ENCODE measurements at places on chromosomes 13 and 19. TPM values are rescaled to one million over a fixed set of nuclear protein-coding genes. Genes with fewer than 3 reads are reported as not detected.
A peak's percentile ranks its signal among the peaks of the same experiment; 100 is the strongest.

The SHD gene
- total RNA-seq: not detected

The ZSCAN4 gene
- total RNA-seq: not detected

The TTC9B gene
- not detected for total RNA-seq

The ZFP36 gene
- total RNA-seq: 1,166 TPM

The ZNF470 gene
- total RNA-seq: 0.21 TPM

DNA sequence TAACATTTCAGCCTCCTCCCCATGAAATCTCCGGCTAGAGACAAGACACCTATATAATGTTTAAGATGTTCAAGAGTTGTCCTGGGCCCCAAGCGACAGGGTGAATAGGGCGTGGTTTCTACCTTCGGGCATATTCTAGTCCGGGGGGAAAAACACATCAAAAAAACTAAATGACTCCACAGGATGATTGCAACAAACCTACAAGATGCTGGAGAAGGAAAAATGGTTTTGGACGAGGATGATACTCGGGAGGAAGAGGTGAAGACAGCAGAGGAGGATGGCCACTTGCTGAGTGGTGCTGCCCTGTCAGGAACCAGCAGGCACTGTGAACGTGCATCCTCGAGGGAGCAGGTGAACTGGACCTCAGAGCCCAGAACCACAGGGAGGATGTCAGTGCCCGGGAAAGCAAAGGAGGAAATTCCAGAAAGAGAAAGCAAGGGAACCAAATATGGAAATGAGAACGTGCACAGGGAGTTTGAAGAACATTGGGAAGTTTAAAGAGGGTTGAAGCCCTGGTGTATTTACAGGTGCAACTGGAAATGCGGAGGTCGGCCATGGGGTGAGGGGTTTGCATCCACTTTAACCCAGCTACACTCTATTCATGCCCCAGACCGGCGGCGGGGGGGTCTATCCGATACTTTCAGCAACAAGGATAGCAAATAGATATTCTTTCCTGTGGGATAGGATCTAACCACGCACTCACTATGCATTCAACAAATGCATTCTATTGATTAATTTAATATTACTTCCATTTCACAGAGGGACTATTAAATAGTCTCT lies 50.6 kb downstream of the COL4A1 start:
- peak overlapping the region; percentile 85 for H3K27ac ChIP-seq
- DNase-seq: peak; percentile 63
- no peak overlapping the region for H3K4me3 ChIP-seq

DNA sequence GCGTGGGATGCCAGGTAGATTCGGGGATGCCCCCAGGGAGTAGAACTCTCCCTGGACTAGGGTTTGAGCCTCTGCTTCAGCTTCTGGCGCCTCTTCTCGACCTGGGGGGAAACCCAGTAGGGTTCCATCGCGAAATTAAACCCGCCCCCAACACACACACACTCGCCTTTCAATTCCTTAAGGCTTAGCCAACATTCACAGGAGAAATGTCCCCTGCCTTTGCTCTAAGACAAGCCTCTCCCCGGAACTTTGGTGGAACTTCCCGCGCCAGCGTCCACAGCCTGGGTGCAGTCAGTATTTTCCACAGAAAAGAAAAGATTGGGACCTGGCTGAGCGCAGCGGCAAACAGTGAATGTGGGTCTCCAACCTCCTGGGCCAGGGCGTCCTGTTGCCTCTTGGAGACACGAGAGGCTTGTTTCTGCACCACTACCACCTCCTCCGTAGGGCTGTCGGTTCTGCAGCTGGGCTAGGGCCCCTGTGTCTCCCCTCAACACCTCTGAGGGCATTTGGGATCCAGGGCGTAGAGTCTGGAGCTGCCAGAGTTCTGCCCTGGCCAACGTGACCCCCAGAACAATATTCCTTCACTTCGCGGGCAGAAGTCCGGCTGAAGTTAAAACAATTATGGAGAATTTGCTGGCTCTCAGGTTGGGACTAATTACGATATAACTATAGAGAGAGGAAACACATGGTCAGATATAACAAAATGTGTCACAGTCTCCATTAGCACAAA lies 3.2 kb downstream of the PDX1 start:
- H3K27me3 ChIP-seq: peaks cover 59% of the 10 kb centered on the region
- no peak overlapping the region for H3K4me3 ChIP-seq
- no peaks in the 10 kb centered on the region for H3K36me3 ChIP-seq
- H3K27ac ChIP-seq: no peak overlapping the region

- peak overlapping the region; percentile 84 for H3K27ac ChIP-seq
- peak overlapping the region; percentile 13 for H3K4me3 ChIP-seq
- peaks cover 67% of the 10 kb centered on the region for H3K4me1 ChIP-seq
- no peaks in the 10 kb centered on the region for H3K36me3 ChIP-seq
Measured at GRCh38 chr19:14115756-14116155, 1.8 kb downstream of the PRKACA start.

- no peak for DNase-seq
- H3K36me3 ChIP-seq: no peaks in the 10 kb centered on the region
- H3K4me3 ChIP-seq: no peak overlapping the region
- H3K27ac ChIP-seq: no peak overlapping the region
- no peaks in the 10 kb centered on the region for H3K4me1 ChIP-seq
- no peaks in the 10 kb centered on the region for H3K27me3 ChIP-seq
Measured at GRCh38 chr13:44243198-44243857, 130.3 kb upstream of the SERP2 start.

GRCh38 chr19:56137405-56137804 lies 3.7 kb upstream of the ZNF444 start:
- H3K27ac ChIP-seq: no peak overlapping the region
- no peak for DNase-seq
- H3K27me3 ChIP-seq: no peaks in the 10 kb centered on the region
- H3K4me1 ChIP-seq: peaks cover 19% of the 10 kb centered on the region

- H3K27ac ChIP-seq: no peak overlapping the region
- H3K36me3 ChIP-seq: no peaks in the 10 kb centered on the region
- no peaks in the 10 kb centered on the region for H3K27me3 ChIP-seq
- DNase-seq: no peak
- H3K4me3 ChIP-seq: peak overlapping the region; percentile 53
- H3K4me1 ChIP-seq: no peaks in the 10 kb centered on the region
Measured at GRCh38 chr19:461721-462551, 1.1 kb upstream of the SHC2 start.

GRCh38 chr13:91291078-91291477 lies 56.4 kb upstream of the MIR17HG start:
- H3K4me3 ChIP-seq: no peak overlapping the region
- H3K4me1 ChIP-seq: no peaks in the 10 kb centered on the region
- DNase-seq: no peak
- H3K27ac ChIP-seq: no peak overlapping the region

DNA sequence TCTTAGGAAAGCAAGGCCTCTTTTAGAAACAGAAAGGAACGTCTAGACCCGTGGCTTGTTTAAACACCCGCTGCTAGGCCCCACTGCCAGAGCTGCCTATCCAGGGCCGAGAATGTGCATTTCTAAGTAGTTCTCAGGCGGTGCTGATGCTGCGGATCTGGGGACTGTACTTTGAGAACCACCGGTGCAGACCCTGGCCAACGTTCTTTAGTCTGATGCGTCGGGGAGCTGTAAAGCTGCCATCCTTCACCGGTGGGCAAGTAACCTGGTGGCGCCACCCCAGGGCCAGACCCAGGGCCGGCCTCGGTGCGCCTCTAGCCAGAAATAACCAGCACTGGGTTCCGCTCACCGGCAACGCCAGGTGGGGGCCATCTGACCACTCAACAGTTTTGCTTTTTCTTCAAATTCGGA lies 47.1 kb downstream of the TGDS start:
- H3K4me1 ChIP-seq: peaks cover 5% of the 10 kb centered on the region
- peak overlapping the region; percentile 72 for H3K4me3 ChIP-seq
- H3K27me3 ChIP-seq: no peaks in the 10 kb centered on the region
- no peaks in the 10 kb centered on the region for H3K36me3 ChIP-seq

DNA sequence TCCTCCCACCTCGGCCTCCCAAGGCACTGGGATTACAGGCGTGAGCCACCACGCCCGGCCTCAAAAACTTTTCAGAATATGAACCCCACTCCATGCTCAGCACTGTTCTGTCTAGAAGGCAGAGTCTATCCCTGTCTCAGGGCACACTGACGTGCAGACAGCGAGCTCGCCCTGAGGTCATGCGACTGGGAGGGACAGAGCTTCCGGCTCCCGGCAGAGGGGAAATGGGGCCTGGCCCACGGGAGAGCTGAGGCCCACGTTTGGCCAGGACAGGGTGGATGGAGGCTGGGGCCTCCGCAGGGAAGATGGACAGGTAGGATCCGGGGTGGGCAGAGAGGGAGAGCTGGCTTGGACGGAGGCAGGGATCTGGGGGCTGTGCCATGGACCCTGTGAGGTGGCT lies 2.8 kb upstream of the AZU1 start:
- no peak for DNase-seq
- no peak overlapping the region for H3K4me3 ChIP-seq
- no peaks in the 10 kb centered on the region for H3K36me3 ChIP-seq
- H3K27me3 ChIP-seq: peaks cover 23% of the 10 kb centered on the region

DNA sequence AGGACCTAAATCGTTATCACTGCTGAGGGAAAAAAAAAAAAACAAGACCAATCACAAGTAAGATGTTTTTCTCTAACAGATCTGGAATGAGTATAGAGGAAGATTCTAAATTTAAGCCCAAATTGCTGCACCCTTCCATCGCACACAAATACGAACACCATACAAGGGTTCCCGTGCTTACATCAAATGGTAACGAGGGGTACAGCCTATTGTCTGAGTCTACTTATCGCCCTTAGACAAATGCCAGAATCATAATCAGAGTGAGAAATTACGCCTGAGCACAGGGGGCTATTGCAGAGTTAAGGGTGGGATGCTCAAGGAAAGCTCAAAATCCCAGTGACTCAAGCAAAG lies 603 bp downstream of the ZC3H13 start:
- H3K4me1 ChIP-seq: peaks cover 2% of the 10 kb centered on the region
- DNase-seq: no peak
- no peaks in the 10 kb centered on the region for H3K36me3 ChIP-seq
